ENCODE measurements at places on chromosomes 2 and 18.

- no peak for DNase-seq
Observed at GRCh38 chr2:176018708-176019107, 16.6 kb upstream of the LNPK start.

DNA sequence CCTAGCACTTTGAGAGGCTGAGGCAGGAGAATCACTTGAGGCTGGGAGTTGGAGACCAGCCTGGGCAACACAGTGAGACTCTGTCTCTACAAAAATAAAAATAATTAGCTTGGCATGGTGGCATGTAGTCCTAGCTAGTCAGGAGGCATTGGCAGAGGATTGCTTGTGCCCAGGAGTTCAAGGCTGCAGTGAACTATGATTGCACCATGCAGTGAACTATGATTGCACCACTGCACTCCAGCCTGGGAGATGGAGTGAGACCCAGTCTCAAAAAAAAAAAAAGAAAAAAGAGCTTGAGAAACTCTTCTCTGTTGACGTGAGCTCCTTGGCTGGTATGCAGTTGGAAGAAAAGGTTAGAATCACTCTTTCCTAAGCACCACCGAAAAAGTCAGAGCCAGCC, 125.1 kb upstream of the TNP1 start:
- no peak for DNase-seq

DNA sequence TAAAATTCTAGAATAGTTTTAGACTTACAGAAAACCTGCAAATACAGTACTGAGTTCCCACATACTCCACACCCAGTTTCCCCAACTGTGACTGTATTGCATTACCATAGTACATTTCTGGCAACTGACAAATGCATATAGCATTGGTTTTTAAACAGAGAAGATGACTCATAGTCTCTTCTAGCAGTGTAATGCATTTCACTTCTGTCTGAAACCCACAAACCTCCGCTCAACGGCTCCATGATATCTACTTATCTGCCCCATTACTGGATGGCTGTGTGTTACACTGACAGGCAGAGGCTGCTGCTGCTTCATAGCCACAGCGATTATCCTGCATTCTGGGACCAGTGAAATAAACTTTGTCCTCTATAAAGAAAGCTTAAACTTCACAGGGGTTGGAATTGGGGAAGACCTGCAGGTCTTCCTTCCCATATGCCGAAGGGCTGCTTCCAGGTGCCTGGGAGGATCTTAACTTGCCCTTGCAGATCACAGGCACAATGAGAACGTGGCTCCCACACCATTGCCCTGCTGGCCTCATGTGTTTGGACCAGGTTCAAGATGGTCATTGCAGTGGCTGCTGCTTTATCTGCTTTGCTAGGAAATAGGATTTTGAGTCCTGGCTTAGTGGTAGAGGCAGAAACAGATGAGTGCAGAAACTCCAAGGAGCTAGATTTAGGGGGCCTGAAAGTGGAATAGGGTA, 742.6 kb upstream of the HS6ST1 start:
- DNase-seq = peak; percentile 28

- DNase-seq = no peak
Observed at GRCh38 chr2:215612786-215613185, 176.9 kb upstream of the FN1 start.

- no peak for DNase-seq
Observed at GRCh38 chr18:54740136-54740846, 88.0 kb upstream of the RAB27B start.

GRCh38 chr2:65232636-65233035, 5.0 kb downstream of the ACTR2 start:
- DNase-seq = no peak

- DNase-seq = peak; percentile 40
Observed at GRCh38 chr18:44682871-44683221, 2.2 kb downstream of the SETBP1 start.

- no peak for DNase-seq
Observed at GRCh38 chr2:198782734-198783133, 675.0 kb downstream of the SATB2 start.

GRCh38 chr2:129805899-129806298, 173.6 kb upstream of the RAB6C start:
- no peak for DNase-seq

DNA sequence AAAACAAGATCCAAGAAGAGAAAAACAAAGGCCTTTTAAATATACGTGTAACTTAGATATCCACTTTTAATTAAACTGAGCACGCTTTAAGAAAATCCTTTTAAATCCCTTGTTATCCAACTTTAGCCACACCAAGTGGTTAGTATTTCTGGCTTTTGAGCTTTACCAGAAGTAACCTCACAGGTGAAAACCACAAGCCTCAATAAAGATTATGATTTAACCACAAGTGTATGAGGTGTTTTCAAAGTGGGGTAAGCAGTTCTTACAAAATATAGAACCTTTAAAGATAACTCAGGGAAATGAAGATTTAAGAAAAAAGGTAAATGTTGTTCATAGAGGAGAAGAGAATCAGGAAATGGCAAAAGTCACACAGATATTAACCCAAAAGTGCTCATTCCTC, 58.4 kb upstream of the CDCA7 start:
- DNase-seq = no peak

- no peak for DNase-seq
Observed at GRCh38 chr2:85989288-85989865, 100.6 kb upstream of the ST3GAL5 start.

- no peak for DNase-seq
Observed at GRCh38 chr2:76169276-76170008, 458.7 kb upstream of the GCFC2 start.

GRCh38 chr2:40719414-40719813, 267.5 kb upstream of the SLC8A1 start:
- no peak for DNase-seq

DNA sequence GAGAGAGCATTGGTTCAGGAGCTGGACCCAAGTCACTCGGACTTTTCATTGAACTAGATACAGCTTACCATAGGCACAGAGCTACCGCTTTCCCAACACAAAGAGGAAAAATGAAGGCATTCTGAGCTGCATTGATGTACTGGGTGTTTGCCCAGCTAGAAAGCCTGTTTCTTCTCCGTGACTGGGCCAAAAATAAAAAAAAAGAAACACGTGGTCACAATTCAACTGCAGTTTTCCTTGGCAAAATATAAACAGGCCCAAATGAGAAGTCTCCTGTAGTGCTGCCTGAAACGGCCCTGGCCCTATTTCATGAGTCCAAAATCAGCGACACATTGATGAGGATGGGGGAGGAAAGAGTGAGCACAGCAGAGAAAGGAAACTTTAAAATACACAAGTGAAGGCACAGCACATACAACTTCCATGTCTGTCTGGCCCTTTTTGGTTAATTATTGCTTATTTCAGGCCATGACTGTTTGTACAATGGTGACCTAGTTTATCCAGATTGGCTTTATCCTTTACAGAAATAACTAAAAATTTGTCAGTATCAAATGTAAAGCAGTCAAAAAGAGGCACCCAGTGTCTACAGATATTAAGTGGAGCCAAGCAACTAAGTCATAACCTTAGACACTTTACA, 179.7 kb downstream of the ICOS start:
- DNase-seq = no peak

DNA sequence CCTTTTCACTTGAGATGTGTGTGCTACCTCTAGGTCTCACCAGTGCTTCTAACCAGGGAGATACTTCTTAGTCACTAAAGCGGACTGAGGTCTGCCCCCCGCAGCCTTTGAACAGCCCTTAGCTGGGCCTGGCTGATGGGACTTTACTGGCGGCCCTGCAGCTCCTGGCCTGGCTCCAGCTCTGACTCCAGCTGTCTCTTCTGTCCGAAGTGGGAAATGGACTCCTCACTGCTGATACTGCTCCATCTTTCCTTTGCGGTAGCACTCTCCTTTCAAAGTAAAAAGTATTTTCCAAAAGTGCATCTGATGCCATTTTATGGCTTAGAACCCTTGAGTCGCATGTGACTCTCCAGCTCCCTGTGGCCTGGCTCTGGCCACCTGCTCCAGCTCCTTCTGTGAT, 64.5 kb downstream of the ATP9B start:
- DNase-seq = no peak

- DNase-seq = no peak
Observed at GRCh38 chr2:88351249-88351601, 101.3 kb downstream of the FOXI3 start.

- no peak for DNase-seq
Observed at GRCh38 chr2:241848761-241849615, 9.7 kb downstream of the PDCD1 start.

GRCh38 chr18:57095884-57096283, 51.0 kb upstream of the BOD1L2 start:
- no peak for DNase-seq
